ENCODE measurements at places on chromosomes 3 and 15.

GRCh38 chr3:100781301-100781700 lies 72.0 kb downstream of the TFG start:
- no peak for DNase-seq

DNA sequence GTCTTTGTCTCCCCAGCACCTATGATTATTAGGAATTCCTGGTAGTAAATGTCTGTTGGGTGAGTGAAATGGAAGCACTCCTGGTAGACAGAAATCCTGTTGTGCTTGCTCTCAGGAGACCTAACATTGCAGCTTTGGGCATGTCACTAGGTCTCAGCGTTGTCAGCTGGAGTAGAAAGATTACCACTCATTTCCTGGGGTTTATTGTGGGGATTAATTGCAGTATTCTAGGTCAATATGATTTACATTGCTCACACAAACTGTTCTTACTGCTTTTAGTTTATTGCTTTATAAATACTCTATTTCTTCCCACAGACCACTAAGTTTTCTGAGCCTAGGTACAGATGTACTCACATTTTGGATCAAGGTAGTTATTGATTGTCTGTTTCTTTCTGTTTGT lies 5.1 kb downstream of the TSEN2 start:
- no peak for DNase-seq

DNA sequence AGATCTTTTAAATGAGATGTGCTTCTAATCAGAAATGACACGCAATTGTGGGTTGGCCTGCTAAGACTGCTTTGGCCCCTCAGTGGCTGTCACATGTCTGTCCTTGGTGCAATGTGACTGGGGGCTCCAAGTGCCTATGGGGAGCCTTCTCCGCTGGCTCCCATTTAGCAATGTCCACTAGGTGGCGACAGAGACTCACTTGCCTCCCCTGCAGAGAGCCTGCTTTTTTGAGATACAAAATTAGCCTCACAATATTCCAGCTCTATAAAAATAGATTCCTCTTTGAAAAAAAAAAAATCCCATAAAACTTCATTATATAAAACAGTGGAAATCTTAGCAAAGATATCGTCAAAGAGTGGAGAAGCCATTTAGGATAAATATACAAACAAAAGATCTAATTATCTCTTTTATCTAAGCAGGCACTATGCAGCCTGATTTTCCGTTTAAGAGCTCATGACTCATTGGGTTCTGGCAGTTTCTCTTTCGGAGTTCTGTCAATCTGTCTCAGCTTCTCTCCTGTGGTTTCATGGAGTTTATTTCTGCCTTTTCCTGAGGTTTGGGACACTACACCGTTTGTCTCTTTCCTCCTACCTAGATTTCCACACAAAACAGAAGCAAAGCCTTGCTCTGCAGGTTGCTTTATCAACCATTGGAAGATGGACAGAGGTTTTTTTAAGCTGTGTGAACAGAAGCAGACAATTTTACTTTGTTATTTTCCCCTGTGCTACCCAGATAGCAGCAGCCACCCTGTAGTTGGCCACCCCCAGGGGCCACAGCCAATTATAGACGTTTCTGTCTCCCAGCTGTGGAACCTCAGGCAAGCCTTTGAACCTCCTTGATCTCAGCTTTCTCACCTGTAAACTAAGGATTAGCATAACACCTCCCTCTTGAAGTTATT lies 68.4 kb upstream of the TNFAIP8L3 start:
- peak; percentile 69 for DNase-seq

- DNase-seq = no peak
These were observed 15.4 kb downstream of the IGSF10 start for GRCh38 chr3:151445273-151446001.

DNA sequence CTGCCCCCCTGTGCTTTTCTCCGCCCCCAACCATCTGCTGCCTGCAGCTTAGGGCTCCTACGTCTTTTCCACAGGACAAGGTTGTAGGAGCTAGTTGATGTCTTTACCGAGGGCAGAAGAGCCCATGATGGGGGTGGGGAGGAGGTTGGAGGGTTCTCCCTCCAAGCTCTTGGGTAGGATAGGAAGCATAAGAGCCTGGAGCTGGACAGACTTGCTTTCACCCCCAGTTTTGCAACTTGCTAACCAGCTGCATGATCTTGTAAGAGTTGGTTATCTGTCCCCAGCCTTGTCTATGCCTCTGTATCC lies 856 bp downstream of the ABCF3 start:
- DNase-seq = no peak

GRCh38 chr15:63037976-63038720 lies 4.4 kb upstream of the TPM1 start:
- no peak for DNase-seq

DNA sequence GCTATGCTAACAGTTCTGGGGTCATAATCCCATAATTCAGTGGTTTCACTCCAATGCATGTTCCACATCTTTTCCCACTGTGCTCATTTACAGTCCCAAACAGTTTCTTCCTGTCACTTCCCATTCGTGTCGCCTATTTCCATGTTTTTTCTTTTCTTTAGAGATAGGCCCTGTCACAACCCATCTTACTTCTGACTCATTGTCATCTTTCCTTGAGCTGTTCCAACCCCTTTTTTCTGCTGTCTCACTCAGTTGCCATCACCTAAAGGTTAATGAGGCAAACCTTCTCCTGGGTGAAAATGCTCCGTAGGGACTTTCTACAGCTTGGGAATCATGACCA lies 814.5 kb downstream of the VGLL3 start:
- DNase-seq = no peak

DNA sequence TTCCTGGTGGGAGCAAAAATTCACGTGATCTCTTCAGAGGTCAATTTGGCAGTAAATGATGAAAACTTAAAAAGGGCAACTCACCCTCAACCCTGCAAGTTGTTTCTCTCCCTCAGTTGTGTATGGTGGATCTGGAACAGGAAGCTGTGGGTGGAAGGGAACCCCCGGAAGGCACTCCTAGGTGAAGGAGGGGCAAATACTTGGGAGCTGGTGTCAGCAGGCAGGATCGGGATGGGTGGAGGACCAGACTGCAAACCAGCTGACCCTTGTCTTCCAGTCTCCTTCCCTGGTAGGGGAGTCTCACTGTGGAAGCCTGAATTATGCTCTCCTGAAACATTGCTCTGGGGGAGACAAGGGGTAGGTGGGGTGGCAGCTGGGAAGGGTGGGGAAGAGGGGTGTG lies 33.5 kb downstream of the PRR23E start:
- DNase-seq = no peak

GRCh38 chr15:76987896-76988860 lies 6.7 kb upstream of the PSTPIP1 start:
- DNase-seq = no peak

- no peak for DNase-seq
These were observed 5.3 kb downstream of the EIF4A2 start for GRCh38 chr3:186788482-186789370.

- DNase-seq = no peak
These were observed 543.5 kb downstream of the GABRG3 start for GRCh38 chr15:27514526-27514925.

GRCh38 chr3:101637451-101637850 lies 39.5 kb downstream of the ZBTB11 start:
- no peak for DNase-seq

DNA sequence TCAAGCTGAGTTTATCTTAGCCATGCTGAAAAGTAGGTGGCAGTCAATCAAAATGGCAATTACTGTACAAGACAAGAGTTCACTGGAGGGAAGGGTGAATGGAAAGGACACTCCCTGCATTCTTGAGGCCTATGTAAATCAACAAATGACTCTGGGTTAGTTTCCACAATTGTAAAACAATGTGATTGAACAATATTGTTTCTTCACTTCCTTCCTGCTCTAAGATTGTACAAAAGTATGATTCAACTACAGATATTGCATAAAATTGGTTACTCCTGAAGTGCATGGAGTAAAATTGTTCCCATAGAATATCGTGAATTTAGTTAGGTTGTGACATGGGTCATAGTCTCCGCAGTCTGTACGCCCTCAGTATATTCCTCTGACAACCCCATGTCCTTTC lies 277.6 kb downstream of the LPP start:
- DNase-seq = no peak

DNA sequence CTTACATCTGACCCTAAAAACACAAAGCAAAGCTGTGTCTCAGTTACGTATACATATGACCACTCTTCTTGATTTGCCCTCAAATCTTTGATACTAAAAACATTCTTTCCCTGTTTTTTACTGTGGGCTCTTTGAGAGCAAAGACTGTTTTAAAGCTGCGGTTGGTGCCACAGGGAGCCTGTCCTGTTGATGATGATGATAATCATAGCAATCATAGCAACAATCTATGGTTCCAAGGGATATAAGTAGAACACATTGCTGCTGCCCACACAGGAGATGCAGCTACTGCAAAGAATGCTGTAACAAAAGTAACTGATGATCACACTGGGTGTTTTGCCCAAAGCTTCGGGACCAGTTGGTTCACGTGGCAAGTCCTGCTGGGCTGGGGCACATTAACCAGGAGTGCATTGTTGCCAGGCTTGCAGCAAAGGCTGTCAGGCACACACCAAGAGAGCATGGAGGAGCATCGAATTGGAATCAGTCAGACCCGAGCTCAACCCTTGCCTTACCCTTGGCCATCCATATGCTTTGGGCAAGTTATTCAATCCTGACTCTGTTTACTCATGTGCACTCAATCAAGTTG lies 131.4 kb upstream of the EIF1B start:
- no peak for DNase-seq

GRCh38 chr3:50573566-50574443 lies 4.5 kb downstream of the HEMK1 start:
- no peak for DNase-seq

DNA sequence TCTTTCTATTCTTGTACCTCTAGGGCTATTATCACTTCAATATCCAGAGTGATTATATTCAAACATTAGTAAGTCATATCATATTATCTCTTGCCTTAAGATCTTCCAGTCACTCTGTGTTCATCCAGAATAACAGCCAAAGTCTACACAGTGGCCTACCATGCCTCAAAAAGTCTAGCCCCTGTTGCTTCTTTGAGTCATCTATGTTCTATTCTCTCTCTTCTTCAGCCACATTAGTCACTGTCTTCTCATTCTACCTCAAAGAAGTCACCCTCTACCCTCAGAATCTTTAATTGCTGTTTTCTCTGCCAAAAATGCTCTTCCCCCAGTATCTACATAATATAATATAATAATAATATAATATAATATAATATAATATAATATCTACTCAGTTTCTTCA lies 356.0 kb downstream of the NLGN1 start:
- no peak for DNase-seq

- no peak for DNase-seq
These were observed 112.7 kb downstream of the FEZF2 start for GRCh38 chr3:62260655-62261054.
